Sigmoid colon (tissue), 7 donors: ENCODE measurements at places on chromosomes 1 and 21.
A peak's percentile ranks its signal among the peaks of the same experiment; 100 is the strongest.

GRCh38 chr1:42957880-42958487 is 684 bp downstream of the SLC2A1 start:
- no peaks in the 10 kb centered on the region for H3K36me3 ChIP-seq
- DNase-seq: peak; percentile 77
- no peaks in the 10 kb centered on the region for H3K27me3 ChIP-seq
- H3K27ac ChIP-seq: peak overlapping the region; percentile 90

DNA sequence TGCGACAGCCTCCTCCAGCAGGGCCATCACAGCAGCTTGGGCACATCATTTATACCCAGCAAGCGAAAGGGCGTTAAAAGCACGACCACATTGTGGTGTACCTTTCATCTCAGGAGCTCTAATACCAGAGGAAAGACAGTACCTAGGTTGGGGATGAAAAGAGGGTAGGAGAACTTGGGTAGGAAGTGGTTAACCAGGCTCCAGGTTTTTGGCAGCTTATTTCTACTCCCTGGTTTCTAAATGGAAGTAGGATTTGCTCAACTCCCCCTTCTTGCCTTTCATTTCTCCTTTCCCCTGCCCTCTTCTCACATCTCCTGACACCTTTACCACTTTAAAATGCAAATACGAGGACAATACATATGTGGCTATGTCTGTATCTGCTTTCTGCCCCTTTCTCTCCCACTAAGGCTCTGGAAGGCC is 30.2 kb downstream of the FAM177B start:
- no peaks in the 10 kb centered on the region for H3K36me3 ChIP-seq
- H3K4me3 ChIP-seq: no peak overlapping the region
- peak overlapping the region; percentile 56 for H3K27ac ChIP-seq
- H3K27me3 ChIP-seq: no peaks in the 10 kb centered on the region

GRCh38 chr1:70315782-70316181 is 38.7 kb downstream of the ANKRD13C start:
- no peak overlapping the region for H3K27ac ChIP-seq
- no peak for DNase-seq
- H3K36me3 ChIP-seq: peaks cover 11% of the 10 kb centered on the region
- H3K4me1 ChIP-seq: no peaks in the 10 kb centered on the region
- no peaks in the 10 kb centered on the region for H3K27me3 ChIP-seq
- H3K4me3 ChIP-seq: no peak overlapping the region

- H3K27ac ChIP-seq: no peak overlapping the region
- no peak for DNase-seq
- H3K27me3 ChIP-seq: no peaks in the 10 kb centered on the region
Measured at GRCh38 chr1:29655145-29655544, 418.8 kb downstream of the PTPRU start.

GRCh38 chr1:192732787-192733186 is 76.1 kb upstream of the RGS2 start:
- no peaks in the 10 kb centered on the region for H3K4me1 ChIP-seq
- H3K27me3 ChIP-seq: no peaks in the 10 kb centered on the region
- H3K36me3 ChIP-seq: no peaks in the 10 kb centered on the region
- DNase-seq: no peak

DNA sequence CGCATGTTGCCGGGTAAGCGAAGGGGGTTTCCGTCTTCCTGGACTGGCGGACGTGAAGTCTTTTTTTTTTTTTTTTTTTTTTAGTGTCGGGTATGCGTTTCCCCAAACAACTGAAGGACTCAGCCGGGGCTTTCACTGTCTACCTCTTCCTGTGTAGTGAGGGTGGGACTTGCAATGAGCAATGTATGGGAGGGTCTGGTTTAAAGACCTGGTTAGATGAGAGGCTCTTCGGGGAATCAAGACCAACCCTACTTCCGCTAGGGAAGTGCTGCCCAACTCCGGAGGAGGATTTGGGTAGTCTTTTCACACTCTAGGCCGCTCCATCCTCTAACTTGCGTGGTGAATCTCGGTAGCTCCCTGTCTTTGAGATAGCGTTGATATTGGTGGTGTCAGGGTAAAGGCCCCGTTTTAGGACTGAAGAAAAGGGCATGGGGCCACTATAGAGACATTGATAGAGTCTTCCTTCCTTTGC is 754 bp downstream of the PRRC2C start:
- H3K4me3 ChIP-seq: peak overlapping the region; percentile 88
- peak; percentile 64 for DNase-seq
- H3K36me3 ChIP-seq: no peaks in the 10 kb centered on the region
- H3K4me1 ChIP-seq: no peaks in the 10 kb centered on the region

DNA sequence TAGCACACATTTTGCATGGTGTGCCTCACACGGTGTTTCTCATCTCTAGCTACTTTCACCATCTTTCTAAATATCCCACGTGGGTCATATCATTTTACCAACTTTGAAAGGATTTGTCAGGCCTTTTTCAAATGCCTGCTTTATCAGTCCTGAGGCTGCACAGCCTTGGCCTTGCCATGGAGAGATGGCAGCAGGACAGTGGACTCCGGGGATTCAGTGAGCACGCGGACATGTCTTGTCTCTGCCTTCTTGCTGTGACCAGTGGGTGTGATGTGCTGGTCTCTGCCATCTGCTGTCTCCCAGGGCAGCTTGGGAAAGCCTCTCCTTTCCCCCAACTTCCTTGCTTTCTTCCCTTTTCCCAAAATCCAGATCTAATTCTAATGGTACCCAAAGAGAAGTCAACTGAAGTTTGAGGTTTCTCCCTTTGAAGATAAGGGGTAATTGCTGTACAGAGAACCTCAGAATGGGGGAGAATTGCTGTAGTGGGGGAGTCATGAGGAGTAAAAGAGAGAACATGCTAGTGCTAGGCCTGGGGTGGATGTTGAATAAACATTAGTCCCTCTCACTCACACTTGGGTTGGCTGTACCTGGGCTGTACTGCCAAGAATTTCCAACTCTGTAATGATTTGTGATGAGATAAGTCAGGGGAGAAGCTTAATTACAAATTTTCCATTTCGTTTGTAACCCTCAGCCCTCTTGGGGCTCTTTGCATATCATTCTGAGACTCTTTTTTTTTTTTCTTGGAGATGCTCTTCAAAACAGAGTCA is 99.5 kb downstream of the GALNT2 start:
- H3K27me3 ChIP-seq: no peaks in the 10 kb centered on the region
- H3K4me1 ChIP-seq: peaks cover 11% of the 10 kb centered on the region
- H3K36me3 ChIP-seq: no peaks in the 10 kb centered on the region
- DNase-seq: no peak
- H3K4me3 ChIP-seq: no peak overlapping the region
- H3K27ac ChIP-seq: no peak overlapping the region

DNA sequence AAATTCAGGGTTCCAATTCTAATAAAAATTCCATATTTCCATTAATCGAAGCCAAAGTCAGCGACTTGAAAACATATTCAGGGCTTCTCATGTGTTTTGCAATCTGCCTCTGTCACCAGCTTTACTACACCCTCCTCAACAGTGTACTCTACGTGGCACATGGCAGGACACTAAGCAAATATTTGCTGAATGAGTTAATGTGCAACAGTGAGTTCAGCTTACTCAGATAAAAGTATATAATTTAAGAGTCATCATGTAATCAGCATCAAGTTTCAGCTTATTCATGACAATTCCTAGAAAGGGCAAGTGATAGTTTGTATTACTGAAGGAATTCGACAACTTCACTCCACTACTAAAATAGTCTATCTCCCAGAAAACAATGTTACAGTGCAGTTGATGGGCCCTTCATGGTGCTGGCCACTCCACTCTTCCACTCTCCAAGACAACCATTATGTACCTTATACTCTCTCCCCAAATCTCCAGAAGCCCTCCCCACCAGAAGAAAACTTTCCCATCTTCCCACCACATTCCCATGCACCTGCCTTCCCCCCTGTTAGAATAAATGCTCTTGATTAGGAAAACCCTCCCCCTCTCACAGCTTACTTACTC is 97.3 kb downstream of the TTLL7 start:
- DNase-seq: no peak
- H3K36me3 ChIP-seq: no peaks in the 10 kb centered on the region
- H3K27ac ChIP-seq: no peak overlapping the region

GRCh38 chr1:156283521-156283920 is 604 bp upstream of the TMEM79 start:
- peak overlapping the region; percentile 84 for H3K27ac ChIP-seq
- peaks cover 33% of the 10 kb centered on the region for H3K4me1 ChIP-seq

DNA sequence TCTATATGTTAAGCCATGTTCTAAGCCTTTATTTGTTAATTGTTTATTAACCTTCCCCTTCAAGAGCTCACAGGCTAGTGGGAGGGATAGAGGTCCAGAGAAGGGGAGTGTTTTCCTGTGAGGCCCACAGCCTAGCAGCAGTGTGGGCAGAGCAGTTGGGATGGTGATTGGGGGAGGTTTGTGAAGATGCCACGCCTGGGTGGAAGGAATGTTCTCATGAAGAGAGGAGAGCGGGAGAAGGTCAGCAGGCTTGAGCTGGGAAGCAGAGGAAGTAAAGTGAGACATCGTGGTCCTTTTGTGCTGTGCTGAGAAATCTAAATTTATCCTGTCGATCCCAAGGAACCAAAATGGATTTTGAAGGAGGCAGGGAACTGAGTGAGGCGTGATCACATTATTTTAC is 42.6 kb downstream of the TRAPPC10 start:
- peak overlapping the region; percentile 0 for H3K27ac ChIP-seq
- no peak overlapping the region for H3K4me3 ChIP-seq
- DNase-seq: no peak
- H3K27me3 ChIP-seq: no peaks in the 10 kb centered on the region

DNA sequence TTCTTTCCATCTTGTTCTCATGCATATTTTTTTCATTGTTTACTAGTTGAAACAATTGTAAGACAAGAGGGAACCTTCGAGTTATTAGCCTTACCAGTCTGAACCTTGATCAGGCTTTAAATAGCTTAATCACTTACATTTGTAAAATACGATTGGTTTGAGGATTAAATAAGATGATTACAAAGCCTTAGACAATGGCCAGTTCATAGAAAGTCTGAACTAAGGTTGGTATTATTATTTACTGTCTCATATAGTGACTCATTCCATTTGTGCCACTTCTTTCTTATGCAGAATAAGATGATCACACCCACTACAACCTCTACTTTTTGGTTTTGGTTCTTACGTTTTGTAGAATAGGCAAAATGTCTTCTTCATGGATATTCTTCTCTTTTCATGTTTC is 94.1 kb downstream of the RPE65 start:
- DNase-seq: no peak
- no peak overlapping the region for H3K27ac ChIP-seq
- peaks cover 11% of the 10 kb centered on the region for H3K4me1 ChIP-seq
- no peak overlapping the region for H3K4me3 ChIP-seq

- H3K4me1 ChIP-seq: no peaks in the 10 kb centered on the region
- no peaks in the 10 kb centered on the region for H3K27me3 ChIP-seq
- DNase-seq: no peak
Measured at GRCh38 chr1:156090138-156090839, 8.0 kb upstream of the MEX3A start.

GRCh38 chr1:1194723-1195122 is 11.7 kb downstream of the TNFRSF18 start:
- H3K27me3 ChIP-seq: no peaks in the 10 kb centered on the region
- no peaks in the 10 kb centered on the region for H3K36me3 ChIP-seq
- H3K4me1 ChIP-seq: no peaks in the 10 kb centered on the region
- no peak for DNase-seq

GRCh38 chr1:153346077-153346723 is 2.4 kb downstream of the PGLYRP4 start:
- no peaks in the 10 kb centered on the region for H3K27me3 ChIP-seq
- no peak for DNase-seq
- no peak overlapping the region for H3K27ac ChIP-seq
- H3K4me3 ChIP-seq: no peak overlapping the region
- H3K4me1 ChIP-seq: no peaks in the 10 kb centered on the region

DNA sequence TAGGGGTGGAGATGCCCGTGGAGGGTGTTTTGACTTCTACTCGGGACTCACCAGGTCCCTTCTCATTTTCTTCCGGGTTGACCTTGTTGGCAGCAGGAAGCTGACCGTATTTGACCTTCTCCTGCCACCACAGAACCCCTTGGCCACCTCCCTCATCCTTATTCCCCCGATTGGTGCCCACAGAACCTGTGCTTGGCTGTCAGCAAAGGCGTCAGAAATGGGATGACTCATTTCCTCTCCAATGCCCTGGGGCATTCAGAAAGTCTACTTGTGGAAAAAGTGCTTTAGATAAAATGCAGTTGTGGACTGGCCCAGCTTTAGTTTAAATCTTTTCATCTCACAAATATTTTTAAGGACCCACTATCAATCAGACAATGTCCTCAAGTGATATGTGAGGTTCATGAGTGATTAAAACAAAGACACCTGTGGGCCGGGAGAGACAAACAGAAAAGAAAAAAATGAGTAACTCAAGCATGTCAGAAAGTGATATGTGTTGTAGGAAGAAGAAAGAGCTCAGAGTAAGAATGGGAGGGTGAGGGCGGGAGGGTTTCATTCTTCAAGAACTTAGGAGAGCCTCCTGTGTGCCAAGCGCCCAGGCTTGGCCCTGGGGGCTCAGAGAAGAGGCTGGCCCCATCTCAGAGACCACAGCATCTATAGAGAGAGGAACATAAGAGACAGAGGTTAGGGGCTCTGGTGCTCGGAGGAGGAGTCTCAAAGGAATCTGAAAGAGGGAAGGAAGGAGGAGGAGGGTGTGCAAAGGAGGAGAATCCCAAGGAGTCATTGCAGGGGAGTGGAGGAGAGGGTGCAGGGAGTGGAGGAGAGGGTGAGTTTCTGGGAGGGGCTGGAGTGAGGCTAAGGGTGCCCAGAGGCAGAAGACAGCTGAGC is 221.6 kb upstream of the VAMP3 start:
- no peak overlapping the region for H3K27ac ChIP-seq
- no peak overlapping the region for H3K4me3 ChIP-seq
- H3K27me3 ChIP-seq: no peaks in the 10 kb centered on the region
- no peak for DNase-seq
- no peaks in the 10 kb centered on the region for H3K36me3 ChIP-seq
- H3K4me1 ChIP-seq: no peaks in the 10 kb centered on the region

GRCh38 chr1:20846461-20847374 is 59.6 kb upstream of the HP1BP3 start:
- H3K27me3 ChIP-seq: no peaks in the 10 kb centered on the region
- H3K27ac ChIP-seq: no peak overlapping the region
- H3K4me3 ChIP-seq: no peak overlapping the region
- no peaks in the 10 kb centered on the region for H3K36me3 ChIP-seq
- H3K4me1 ChIP-seq: no peaks in the 10 kb centered on the region

DNA sequence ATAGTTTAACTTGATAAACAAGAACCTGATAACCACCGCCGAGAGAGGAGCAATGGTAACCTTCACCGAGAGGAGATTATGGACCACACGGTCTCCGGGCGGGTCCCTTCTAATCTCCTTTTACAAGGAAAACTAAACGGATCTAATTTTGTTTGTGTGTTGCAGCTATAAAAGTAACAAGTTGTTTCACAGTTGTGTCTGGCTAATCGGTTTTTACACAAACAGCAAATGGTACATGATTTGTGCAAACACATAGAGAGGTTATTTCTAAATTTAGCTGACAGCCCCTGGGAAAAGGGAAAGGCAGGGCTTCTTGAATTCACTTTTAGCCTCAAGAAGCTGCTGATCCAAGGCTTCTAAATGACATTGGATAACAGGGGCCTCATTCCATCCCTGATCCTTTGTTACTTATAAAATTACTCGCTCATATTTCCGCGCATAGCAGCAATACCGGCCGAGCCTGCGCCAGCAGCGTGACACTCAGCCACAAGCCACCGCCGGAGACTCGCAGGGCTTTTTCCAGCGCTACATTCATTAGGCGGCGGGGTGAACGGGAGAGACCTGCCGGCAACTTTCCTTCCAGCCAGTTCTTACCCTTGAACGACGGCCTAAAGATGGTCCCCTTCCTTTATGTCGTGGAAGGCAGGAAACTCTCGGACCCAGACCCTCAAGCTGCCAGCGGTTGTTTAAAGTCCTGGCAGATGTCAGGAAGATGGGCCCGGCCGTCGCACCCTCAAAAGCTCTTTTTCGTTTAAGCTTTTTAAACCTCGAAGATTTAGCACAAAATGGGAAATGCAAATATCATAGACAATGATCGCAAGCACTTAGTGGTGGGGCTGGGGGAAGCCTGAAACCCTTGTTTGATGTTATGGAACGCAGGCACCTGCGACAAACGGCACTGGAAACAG is 4.4 kb downstream of the FOXD3 start:
- H3K27ac ChIP-seq: no peak overlapping the region
- peaks cover 95% of the 10 kb centered on the region for H3K27me3 ChIP-seq
- no peak overlapping the region for H3K4me3 ChIP-seq
